ENCODE measurements at places on chromosomes 6 and 20.

DNA sequence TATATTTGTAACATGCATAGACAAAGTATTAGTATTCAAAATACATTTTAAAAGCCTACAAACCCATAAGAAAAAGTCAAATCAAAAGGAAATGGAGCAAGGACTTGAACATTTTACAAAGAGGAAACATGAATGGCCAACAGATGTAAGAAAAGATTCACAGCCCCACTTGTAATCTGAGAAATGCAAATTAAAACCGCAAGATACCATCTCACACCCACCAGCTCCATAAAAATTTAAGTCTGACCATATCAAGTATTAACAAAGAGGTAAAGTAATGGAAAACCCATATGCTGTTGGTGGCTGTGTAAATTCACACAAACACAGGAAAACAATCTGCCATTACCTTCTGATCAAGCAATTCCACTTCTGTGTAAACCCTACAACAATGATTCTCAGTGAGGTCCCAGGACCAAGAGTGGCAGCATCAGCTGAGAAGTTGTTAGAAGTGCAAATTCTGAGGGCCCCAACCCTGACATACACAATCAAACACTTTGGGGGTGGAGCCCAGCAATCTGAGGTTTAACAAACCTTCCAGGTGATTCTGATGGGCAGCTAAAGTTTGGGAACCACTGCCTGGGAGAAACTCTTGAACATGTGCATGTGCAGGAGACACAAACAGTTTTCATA lies 30.9 kb downstream of the BCL2L1 start:
- no peak for DNase-seq

DNA sequence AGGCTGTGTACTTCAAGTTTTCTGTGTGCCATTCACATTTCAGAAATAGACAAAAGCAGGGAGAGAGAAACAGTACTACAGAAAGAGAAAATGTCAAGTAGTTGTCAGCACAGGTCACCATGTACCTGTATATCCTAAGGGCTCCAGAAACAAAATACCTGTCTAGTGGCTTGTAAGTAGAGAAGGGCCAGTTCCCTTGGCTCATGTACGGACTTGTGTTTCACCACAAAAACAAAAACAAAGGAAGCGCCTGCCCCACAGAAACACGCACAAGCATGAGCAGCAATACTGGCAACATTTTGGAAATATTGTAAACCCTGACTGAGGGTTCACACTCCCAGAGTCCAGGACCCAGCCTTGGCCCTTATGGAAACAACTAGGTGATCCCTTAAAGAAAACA lies 44.3 kb downstream of the CNKSR3 start:
- DNase-seq = no peak

- no peak for DNase-seq
Observed at GRCh38 chr20:17878912-17879602, 89.5 kb downstream of the SNX5 start.

DNA sequence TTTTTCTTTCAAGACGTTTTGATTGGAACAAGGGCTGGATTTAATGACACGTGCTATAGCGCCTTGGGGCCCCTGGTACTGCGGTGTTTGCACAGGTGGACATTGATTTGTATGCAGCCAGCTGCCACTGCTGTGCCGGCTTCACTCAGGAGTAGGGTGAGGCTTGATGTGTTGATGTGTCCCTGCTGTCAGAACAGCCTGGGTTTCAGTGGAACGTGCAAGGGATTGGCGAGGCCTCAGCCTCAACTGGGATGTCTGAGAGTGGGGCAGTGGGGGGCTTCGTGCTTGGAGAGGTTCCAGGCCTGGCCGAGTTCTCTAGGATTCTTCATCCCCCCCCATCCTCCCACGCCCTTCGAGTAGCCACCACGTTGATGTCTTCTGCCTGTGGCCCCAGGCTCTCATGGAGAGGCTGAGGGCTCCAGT lies 23.0 kb downstream of the PYGB start:
- no peak for DNase-seq

- DNase-seq = peak; percentile 78
Observed at GRCh38 chr20:13819885-13820645, 35.2 kb downstream of the NDUFAF5 start.

- no peak for DNase-seq
Observed at GRCh38 chr6:44631968-44632367, 244.5 kb downstream of the CDC5L start.

- no peak for DNase-seq
Observed at GRCh38 chr6:51614725-51615124, 472.7 kb downstream of the PKHD1 start.
